ENCODE measurements at places on chromosomes 13 and 19. TPM values are rescaled to one million over a fixed set of nuclear protein-coding genes. Genes with fewer than 3 reads are reported as not detected.

The RPS28 gene
- 488 TPM for total RNA-seq

The RNASEH2B gene
- 34.1 TPM for total RNA-seq

The ZIK1 gene
- total RNA-seq = 5.3 TPM

The ZNF175 gene
- 9.0 TPM for total RNA-seq

The TMEM145 gene
- total RNA-seq = 0.85 TPM

The SLAIN1 gene
- 132 TPM for total RNA-seq

The ANO8 gene
- total RNA-seq = 10.1 TPM

The NLRP11 gene
- 1.5 TPM for total RNA-seq

The IL11 gene
- total RNA-seq = not detected

The CYP4F8 gene
- total RNA-seq = 14.9 TPM

The BCKDHA gene
- total RNA-seq = 72.5 TPM

The WDR88 gene
- total RNA-seq = not detected

The ZNF304 gene
- 11.9 TPM for total RNA-seq

The CPB2 gene
- total RNA-seq = 0.85 TPM

The CEACAM7 gene
- total RNA-seq = not detected

The CGB1 gene
- not detected for total RNA-seq

The ZNF491 gene
- total RNA-seq = 2.3 TPM

The KLK3 gene
- 7,620 TPM for total RNA-seq

The ADM5 gene
- 6.1 TPM for total RNA-seq

The HRC gene
- 3.8 TPM for total RNA-seq

The NALCN gene
- total RNA-seq = not detected

The CYP2B6 gene
- total RNA-seq = not detected

The CCNE1 gene
- 1.6 TPM for total RNA-seq

The MAB21L1 gene
- total RNA-seq = 3.1 TPM

The TCF3 gene
- total RNA-seq = 91.5 TPM

The SYNE4 gene
- 14.2 TPM for total RNA-seq

The SSC5D gene
- total RNA-seq = 8.6 TPM

The CXCL17 gene
- 2.4 TPM for total RNA-seq

The ZNF254 gene
- 22.7 TPM for total RNA-seq

The ZIC2 gene
- 0.05 TPM for total RNA-seq

The DZIP1 gene
- total RNA-seq = 6.4 TPM

The FCER2 gene
- 1.5 TPM for total RNA-seq

The SERTAD1 gene
- 15.9 TPM for total RNA-seq

The PSG1 gene
- not detected for total RNA-seq

The FLT3 gene
- 2.4 TPM for total RNA-seq

The ZNF571 gene
- 4.5 TPM for total RNA-seq

The CRLF1 gene
- total RNA-seq = 2.6 TPM

The MRPL34 gene
- 169 TPM for total RNA-seq

The KRTDAP gene
- total RNA-seq = 3.6 TPM

The CERS1 gene
- total RNA-seq = not detected

Data from prostate gland (tissue), 2 donors.